CD4-positive, alpha-beta T cell treated with Interleukin-21 for 1 hour (primary cell): ENCODE measurements at places on chromosomes 2 and 18.

- DNase-seq, result no peak
These were observed 239.1 kb downstream of the FAM210A start for GRCh38 chr18:13487237-13487636.

DNA sequence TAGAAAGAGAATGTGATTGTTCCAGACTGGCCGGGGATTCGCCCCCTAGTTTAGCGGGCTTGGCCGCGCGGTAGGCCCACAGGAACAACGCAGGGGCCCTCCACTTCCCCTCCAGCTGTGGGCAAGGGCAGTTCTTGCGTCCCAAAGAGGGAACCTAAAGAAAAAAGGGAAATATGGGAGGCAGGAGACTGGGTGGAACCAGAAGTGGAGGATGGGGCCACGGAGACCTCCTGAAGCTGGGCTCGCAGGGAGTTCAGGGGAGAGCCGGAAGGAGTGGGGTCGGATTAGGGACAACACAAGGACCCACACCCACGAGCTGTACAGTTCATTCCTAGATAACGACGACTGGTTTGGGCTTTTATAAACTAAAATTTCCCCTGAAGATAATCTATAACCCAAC lies 18.2 kb downstream of the GNLY start:
- DNase-seq, result no peak

- DNase-seq, result no peak
These were observed 75.3 kb upstream of the SIX3 start for GRCh38 chr2:44866152-44866551.

GRCh38 chr18:65994302-65994701 lies 243.5 kb downstream of the CDH7 start:
- no peak for DNase-seq

DNA sequence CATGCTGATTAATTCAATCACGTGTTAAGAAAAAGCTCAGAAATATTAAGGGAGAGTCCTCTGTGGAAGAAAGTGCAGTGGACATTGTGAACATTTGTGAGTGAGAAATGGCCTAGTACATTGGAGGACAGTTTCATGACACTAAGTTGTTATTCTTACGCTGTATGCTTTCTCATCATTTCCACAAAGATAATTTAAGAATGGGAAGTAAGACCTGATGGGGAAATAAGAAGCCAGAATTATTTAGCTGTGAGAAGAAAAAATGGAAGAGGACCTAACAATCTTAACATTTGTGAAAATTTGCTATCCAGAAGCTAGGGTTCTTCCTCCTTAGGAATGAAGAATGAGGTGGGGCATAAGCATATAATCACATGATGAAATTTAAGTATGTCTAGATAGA lies 15.2 kb upstream of the RAPH1 start:
- no peak for DNase-seq

- no peak for DNase-seq
These were observed 99.9 kb upstream of the SLC38A11 start for GRCh38 chr2:165055082-165055851.

DNA sequence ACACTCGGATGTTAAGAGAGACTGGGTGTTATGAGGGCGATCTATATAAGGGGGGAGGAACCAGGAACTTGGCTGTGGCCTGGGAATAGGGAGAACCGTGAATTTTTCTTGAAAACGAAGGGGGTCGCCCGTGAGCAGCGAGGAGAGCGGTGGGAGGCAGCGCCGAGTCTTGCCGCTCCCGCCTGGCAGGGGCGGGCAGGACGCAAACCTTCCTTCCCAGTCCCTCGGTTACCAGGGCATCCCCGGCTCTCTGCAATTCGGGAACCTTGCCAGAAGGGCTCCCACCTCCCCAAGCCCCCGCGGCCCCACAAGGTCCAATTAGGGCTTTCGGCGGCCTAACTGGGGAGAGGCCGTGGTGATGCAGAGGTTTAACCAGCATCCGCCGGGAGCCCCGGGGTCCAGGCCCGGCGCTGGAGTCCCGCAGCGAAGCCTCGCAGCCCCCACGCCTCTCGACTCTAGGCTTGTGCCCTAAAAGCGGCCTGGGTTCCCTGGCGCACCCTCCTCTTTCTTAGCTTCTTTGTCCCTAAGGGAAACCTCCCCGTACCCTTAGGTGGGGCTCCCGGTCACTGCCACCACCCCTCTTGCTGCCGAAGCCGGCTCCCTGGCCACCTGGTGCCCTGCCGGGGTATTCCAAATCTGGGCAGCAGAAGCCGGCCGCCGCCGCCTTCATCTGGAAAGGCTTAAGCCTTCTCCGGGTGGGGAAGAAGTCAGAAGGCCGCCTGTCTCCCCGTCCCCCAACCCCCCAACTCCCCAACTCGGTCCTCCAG lies 680 bp upstream of the FHOD3 start:
- no peak for DNase-seq

- DNase-seq, result no peak
These were observed 155.9 kb downstream of the ESCO1 start for GRCh38 chr18:21444465-21445212.

DNA sequence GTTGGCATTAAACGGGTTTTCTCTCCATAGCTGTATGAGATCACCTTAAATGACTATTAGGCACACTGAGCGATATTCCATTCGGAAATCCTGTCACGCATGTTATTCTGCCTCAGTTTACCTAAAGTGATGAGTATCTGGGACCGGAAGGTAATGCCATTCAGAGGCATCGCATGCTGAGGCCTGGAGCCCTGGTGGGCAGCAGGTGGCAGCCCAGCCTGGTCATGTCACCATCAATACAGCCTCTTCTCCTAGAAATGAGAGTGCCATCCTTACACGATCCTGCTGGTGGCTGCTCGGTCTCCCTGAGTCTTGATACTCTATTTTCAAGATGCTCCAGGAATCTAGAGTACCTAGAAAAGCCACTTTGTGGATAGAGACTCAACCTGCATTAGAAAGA lies 119.8 kb downstream of the EIPR1 start:
- DNase-seq, result no peak

DNA sequence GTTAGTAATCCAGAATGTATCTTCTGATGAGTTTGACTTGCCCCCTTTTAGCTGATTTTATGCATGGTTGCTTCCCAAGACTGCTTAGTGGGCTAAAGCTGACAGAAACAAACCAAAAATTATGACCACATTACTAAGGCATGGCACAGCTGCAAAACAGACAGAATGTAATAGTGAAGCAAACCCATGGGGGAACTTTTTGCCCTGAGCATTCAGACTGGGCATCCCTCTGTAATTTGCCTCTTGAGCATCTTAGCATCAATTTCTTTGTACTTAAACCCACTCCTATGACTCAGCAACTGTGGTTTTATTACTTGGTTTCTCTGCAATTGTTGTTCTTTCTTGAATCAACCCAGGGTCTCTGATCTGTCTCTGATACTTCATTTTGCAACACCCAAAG lies 487.3 kb upstream of the DCC start:
- DNase-seq, result no peak

GRCh38 chr2:122451697-122452096 lies 696.2 kb downstream of the TSN start:
- DNase-seq, result no peak

- DNase-seq, result no peak
These were observed 221.8 kb upstream of the RBMS1 start for GRCh38 chr2:160715428-160715827.

GRCh38 chr2:188979187-188980114 lies 5.3 kb downstream of the COL3A1 start:
- DNase-seq, result no peak

- no peak for DNase-seq
These were observed 172.3 kb downstream of the RTP5 start for GRCh38 chr2:242041816-242042215.

DNA sequence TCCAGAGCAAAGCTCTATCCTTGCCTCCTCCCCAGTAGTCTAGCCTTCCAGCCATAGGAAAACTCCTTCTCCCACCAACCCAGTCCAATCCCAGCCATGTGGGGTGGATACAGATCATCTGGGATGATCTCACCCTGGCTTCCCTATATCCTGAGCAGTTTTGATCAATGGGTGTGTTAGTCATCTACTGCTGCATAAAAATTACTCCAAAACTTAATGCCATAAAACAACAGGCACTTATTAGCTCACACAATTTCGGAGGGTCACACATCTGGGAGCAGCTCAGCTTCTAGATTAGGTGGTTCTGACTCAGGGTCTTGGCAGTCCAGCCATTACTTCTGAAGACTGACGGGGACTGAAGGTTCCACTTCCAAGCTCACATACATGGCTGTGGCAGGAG lies 190.4 kb downstream of the SPP2 start:
- no peak for DNase-seq
